ENCODE measurements at places on chromosomes 5 and 9. TPM values are rescaled to one million over a fixed set of nuclear protein-coding genes. Genes with fewer than 3 reads are reported as not detected.

- peak; percentile 5 for DNase-seq
Observed at GRCh38 chr5:18113721-18114120, 479.5 kb downstream of the TAF11L14 start.

PCA3 gene
- not detected for total RNA-seq

GRCh38 chr5:138960145-138960692, 85.1 kb upstream of the LRRTM2 start:
- peak; percentile 41 for DNase-seq

LCP2 gene
- 3.2 TPM for total RNA-seq

DCAF12 gene
- total RNA-seq, result 31.7 TPM

GRCh38 chr5:142143878-142144277, 35.3 kb downstream of the NDFIP1 start:
- DNase-seq, result no peak

ENTREP1 gene
- 127 TPM for total RNA-seq

CCL27 gene
- not detected for total RNA-seq

GRCh38 chr9:119157196-119157595, 212.0 kb downstream of the BRINP1 start:
- no peak for DNase-seq

GRCh38 chr5:123283499-123283898, 139.7 kb downstream of the CEP120 start:
- no peak for DNase-seq

PCDHB10 gene
- 1.6 TPM for total RNA-seq

DNA sequence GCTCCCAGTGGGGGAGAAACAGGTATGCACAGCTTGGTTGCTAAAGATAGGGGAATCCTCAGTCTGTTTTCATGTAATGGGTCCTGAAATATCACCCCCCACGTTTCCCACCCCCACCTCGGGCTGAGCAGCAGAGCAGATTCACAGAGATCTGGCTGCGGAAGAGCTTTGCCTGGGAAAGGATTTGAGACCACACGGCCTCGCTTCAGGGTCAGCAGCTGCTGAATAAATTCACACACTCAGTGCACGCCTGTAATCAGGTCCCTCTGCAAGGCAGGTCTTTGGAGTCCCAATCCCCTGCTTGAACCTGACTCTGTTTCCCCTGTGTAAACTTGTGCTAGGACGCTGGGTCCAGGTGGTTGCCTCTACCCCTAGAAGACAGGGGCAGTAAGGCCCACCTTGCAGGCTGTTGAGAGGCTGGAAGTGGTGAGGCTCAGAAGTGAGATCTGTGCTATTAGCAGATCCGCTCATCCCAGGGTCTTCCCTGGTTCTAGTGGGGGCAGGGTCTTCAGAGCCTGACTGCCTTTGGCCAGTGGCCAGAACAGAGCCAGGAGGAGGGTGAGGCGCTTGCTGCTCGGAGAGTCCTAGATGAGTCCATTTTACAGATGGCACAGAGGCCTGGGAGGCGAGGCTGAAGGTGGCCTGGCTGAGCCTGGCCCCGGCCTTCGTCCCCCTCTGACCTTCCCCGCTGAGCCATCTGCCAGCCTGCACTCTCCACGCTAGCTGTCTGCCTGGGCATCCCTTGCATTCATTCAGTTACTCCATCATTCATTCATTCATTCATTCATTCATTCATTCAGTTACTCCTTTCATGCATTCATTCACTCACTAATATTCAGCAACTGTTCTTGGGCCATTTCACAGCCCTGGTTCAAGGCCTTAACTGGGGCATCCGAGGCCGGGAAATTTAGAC, 16.7 kb upstream of the NEURL1B start:
- no peak for DNase-seq

DNA sequence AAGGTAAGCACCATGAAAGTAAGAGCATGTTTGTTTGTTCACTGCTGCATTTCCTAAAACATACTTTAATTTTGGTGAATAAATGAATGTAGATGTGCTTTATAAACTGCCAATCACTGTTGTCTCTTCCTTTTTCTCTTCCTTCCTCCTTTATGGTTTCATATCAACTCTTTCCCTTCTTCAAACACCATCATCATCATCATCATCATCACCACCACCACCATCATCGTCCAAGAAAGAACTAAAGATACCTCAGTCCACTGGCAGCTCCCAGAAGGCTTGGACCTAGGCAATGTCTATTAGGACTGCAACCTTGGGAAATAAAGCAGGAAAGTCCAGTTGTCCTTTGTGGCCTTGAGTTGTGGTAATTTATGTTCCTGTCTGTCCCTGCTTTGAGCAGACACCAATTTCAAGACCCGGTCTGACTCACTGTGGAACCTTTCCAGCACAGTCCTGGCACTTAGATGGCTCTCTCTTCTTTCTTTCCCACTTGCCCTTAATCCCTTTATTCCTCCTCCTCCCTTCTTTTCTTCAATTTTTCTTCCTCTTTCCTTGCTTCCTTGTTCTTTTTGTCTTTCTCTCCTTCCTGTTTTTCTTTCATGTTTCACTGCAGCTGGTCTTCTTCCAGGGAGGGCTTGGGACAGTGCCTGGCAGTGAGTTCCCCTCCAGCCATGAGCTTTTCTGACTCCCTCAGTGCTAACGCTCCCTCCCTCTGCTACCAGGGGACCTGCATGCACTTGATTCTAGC, 99.3 kb downstream of the ANGPTL2 start:
- no peak for DNase-seq

- no peak for DNase-seq
Observed at GRCh38 chr5:139243425-139243970, 45.3 kb upstream of the SIL1 start.

RBM22 gene
- 39.1 TPM for total RNA-seq

DNA sequence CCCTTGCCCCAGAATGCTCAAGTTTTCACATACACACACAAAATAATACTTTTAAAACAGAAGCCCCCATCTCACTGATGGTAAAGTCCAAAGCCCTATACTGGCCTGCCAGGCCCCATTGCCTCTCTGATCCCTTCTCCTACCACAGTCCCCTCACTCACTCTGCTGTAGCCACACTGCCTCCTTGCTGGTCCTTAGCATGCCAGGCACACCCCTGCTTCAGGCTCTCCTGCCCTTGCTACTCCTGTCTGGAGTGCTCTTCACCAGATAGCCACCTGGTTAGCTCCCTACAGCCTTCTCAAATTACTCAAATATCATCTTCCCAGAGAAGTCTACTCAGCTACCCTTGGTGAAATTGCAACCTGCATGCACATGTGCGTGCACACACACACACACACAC, 177.5 kb downstream of the C5orf15 start:
- DNase-seq, result no peak

DNA sequence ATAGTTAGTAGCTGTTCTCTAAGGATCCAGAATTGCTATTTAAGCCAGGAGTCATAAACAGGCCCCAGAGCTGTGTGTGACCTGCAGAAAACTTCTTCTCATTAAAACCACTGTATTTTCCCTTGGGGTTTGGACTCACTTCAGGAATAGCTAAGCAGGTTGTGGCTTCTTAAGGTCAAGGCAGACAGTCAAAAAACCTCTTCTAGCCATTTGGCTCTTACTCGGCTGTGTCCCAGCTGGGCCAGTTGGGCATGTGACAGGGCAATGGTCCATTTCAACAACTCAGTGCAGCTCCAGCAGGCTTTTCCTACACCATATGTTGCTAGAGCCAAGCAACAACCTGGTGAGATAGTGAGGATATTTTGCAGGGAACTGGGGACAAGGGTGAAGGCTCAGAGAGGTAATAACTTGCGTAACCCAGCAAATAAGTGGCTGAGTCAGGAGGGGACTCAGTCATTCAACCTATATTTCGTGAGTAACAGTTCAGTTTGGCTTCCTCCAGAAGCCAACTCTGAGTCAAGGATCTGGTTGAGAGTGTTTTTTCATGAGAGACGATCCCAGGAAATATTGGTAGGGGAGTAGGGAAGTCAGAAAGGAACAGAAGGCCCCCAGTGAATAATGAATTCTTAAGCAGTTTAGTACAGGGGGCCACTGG, 115.4 kb upstream of the PPP2R2B start:
- no peak for DNase-seq

GRCh38 chr9:116178481-116179211, 25.1 kb downstream of the PAPPA start:
- no peak for DNase-seq

- DNase-seq, result no peak
Observed at GRCh38 chr5:137627293-137627692, 108.6 kb downstream of the KLHL3 start.

RLN1 gene
- 1.3 TPM for total RNA-seq

DNA sequence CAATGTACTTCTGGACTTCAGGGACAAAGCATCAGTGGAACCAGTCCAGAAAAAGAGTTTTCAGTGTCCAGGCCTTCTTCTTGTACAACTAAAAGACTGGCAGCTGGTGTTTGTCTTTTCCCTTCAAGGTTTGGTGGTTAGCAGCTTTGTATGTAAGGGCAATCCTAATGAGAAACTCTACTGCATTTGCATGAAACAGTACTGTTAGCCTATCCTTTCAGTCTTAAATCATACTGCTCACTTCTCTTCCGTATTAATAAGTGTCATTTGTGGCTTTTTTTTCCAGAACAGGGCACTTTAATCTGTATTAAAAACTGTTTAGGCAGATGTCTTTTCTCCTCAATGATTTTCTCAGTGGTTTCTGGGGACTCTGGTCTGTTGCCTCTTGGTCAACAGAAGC, 48.9 kb downstream of the FAM174A start:
- DNase-seq, result no peak

GRCh38 chr5:158812408-158812807, 287.3 kb downstream of the EBF1 start:
- DNase-seq, result peak; percentile 10

DNA sequence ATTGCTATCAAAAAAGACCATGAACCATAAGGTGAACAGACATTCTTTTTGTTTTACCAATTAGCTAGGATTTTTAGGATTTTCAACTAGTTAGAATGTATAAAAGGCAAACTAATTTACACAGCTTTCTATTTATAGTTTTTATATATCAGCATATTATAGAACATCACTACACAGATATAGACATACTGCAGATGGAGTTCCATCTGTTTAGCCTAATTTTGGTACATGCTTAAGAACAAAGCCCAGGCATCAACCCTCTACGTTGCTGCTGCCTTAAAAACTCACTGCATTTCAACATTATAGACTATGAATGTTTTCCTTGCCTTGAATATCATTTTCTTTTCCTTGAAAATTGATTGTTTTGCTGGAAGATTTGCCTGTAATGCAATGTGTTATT, 2227.5 kb upstream of the C9orf72 start:
- no peak for DNase-seq

AK3 gene
- 93.4 TPM for total RNA-seq

DNA sequence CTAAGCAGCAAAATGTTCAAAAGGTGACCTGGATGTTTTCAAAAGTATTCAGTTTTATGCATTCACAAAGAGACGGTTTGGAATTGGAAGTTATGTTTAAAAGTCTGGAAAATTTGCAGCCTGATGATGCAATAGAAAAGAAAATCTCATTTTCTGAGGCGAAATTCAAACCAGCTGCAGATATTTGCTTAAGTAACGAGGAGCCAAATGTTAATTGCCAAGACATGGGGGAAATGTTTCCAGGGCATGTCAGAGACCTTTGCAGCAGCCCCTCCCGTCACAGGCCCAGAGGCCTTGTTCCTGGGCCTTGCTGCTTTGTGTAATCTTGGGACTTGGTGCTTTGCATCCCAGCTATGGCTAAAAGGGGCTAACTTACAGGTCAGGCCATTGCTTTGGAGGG, 228.2 kb downstream of the MAN2A1 start:
- no peak for DNase-seq

FAM163B gene
- total RNA-seq, result not detected

GRCh38 chr5:73158313-73158712, 14.7 kb upstream of the TMEM174 start:
- peak; percentile 85 for DNase-seq

GRCh38 chr5:137201876-137202275, 297.2 kb downstream of the SPOCK1 start:
- DNase-seq, result no peak

CCNO gene
- total RNA-seq, result 9.7 TPM

SPAG8 gene
- total RNA-seq, result 7.1 TPM

GRCh38 chr5:56757077-56757476, 58.3 kb upstream of the MAP3K1 start:
- no peak for DNase-seq

FBP1 gene
- total RNA-seq, result 20.3 TPM

PPIC gene
- 122 TPM for total RNA-seq

DNA sequence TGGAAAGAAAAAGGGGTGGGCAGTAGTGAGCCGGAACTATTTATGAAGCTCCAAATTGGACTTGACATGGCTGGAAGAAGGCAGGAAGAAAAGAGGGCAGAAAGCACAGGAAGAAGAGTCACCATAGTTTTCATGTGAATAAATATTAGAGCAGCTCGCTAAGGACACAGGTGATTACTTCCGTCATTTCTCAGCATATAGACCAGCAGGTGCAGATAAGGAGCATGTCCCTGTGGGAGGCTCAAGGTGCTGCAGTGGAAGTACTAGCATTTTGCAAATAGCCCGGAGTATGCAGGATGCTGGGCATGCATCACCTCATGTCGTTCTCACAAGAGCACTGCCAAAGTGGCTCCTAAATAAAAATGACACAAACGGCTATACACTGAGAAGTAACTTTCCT, 71.3 kb upstream of the HTR4 start:
- DNase-seq, result no peak

SLC35D2 gene
- 46.9 TPM for total RNA-seq

OMD gene
- 13.9 TPM for total RNA-seq

- no peak for DNase-seq
Observed at GRCh38 chr5:164360589-164360988, 855.2 kb downstream of the MAT2B start.

TDRD7 gene
- 10.4 TPM for total RNA-seq

CCNJL gene
- total RNA-seq, result 10.1 TPM

GRCh38 chr9:93683331-93684134, 107.1 kb downstream of the PHF2 start:
- DNase-seq, result no peak

KCNMB1 gene
- total RNA-seq, result 0.27 TPM

- DNase-seq, result no peak
Observed at GRCh38 chr9:15377625-15378540, 44.8 kb upstream of the SNAPC3 start.

DNA sequence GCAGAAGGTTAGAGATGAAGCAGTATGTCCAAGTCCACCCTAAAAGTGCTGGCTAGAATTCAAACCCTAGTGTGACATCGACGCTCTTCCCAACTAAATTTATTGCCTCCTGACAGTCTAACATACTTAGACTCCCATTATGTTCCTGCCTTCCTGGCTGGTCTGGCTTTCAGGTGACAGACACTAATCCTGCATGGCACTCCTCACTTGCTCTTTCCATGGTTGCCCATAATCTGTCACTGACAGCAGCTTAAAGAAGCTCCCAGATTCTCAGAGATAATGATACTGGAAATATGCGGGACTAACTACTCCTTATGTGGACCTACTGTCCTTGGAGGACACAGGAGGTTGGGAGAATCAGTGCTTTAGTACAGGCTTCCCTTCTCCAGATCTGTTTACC, 41.7 kb upstream of the HTR1A start:
- no peak for DNase-seq

- no peak for DNase-seq
Observed at GRCh38 chr9:133518200-133518599, 6.6 kb downstream of the MYMK start.

DNA sequence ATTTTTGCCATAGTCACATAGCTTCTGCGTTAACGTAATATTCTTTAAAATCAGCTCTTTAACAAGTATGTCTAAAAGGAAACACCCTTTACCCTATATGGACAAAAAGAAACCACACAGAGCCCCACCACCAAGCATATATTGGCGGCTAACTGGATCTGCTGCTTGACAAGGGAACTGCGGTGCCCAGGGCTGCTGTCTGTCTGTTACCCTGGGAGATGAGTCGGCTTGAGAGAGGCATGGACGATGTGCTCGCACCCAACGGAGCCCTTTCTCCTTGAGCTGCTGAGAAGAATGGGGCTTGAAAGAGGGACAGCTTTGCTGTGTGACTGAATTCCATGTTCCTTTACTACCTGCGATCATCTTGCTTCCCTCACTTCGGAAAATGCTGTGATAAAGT, 158.6 kb upstream of the SHB start:
- DNase-seq, result no peak

- no peak for DNase-seq
Observed at GRCh38 chr9:87386490-87387025, 111.1 kb upstream of the DAPK1 start.
